ENCODE measurements at places on chromosomes 1 and 21.

DNA sequence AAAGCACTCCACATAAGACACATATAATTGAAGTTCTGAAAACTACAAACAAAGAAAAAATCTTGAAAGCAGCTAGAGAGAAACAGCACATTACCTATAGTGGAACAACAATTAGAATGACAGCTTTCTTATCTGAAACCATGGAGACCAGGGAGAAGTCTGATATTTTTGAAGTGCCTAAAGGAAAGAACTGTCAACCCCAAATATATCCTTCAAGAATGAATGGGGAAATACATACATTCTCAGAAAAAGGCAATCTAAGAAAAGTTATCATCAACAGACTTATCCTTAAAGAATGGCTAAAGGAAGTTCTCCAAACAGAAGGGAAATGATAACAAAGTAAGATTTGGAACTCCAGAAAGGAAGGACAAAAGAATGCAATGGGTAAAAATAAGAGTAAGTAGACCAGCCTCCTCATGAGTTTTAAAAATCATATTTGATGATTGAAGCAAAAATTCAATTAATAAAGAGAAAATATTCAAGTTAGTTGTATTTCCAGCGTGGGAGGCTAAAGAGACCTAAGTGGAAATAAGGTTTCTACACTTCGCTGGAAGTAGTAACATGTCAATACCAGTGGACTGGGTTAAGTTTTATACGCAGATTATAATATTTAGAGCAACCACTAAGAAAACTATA lies 170.8 kb upstream of the SAMSN1 start:
- no peak for DNase-seq

- no peak for DNase-seq
These were observed 538.0 kb upstream of the PLXNA2 start for GRCh38 chr1:208782186-208782585.

DNA sequence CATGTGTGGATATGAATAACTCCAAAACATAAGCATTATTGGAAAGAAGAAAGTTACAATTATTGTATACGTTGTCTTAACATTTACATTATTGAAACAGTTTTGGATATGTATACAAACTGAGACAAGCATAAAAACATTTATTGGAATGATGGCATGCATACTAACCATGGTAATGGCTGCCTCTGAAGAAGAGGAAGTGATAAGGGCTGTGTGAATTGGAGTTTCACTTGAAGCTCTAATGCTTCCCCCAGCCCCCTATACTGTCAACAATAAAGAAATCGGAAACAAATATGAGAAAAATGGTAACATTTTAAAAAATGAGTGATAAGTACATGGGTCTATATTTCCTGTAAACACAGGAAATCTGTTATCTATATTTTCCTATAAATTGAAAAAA lies 367.7 kb upstream of the DPYD start:
- DNase-seq: no peak

DNA sequence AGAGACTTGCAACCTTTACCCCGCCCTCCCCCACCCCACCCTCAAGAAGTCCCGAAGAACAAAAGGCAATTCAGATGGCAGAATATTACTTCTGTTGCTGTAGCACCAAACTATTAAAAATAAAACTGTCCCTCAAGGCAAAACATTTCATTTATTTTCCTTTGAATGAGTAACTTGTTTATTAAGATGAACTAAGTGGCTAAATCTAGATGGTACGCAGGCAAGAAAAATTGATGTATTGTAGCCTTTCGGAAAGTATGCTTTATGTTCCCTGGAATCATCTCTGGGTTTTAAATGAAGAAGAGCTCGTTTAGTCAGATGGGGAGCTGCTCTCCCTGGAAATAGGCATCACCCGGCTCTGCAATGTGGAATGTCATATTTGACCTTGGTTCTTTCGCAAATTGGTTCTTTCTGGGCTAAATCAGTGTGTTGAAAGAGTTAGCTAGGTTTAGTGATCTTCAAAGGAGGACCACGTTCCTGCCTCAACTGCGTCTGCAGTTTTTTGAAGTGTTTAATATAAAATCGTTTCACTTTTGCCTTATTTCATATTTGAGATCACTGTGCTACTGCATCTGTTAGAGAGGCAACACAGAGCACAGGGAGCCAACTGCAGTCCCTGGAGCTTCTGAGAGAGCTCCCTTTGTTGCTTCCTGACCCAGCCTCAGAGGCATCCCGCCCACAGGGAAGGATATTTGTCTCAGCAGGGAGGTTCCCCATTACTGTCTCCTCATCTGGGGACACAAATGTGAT lies 61.8 kb downstream of the KIF26B start:
- DNase-seq: no peak

DNA sequence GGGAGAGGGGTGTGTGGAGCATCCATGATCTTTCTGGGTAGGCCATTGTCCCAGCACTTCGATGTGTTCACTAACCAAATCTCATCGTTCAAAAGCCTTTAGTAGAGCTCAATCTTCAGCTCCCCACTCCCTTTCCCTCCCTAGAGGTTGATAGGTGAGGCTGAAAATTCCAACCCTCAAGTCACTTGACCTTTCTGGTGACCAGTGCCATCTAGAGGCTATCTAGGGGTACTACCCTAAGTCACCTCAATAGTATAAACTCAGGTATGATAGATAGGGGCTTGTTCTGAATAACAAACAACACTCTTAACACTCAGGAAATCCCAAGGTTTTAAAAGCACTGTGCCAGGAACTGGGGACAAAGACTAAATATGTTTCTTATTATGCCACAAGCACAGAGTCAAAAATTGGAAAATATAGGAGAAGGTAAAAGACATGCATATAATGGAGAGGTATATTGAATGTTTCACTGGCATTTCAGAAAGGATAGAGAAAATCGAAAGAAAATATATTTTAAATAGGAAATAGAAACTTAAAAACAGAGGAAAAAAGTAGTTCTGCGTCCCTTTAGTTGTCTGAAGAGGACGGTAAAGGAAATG lies 42.9 kb upstream of the CD53 start:
- DNase-seq: no peak

GRCh38 chr21:45366931-45367401 lies 38.0 kb upstream of the COL18A1 start:
- DNase-seq: no peak

DNA sequence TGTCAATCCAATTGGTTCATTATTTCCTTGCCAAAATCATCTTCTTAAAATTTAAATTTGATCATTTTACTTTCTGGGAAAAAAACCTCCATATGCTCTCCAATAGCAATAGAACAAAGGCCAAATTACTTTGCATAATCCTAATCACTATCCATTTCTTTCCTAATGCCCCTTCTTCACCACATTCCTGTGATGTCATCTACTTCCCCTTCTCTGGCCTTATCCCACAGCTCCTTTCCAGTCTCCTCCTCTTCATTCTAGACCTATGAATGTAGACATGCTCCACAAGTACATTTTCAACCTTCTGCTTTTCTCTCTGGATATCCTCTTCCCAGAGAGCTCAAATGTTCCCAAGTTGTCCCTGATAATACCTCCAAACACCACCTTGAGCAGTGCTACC lies 216.6 kb downstream of the MRPL39 start:
- DNase-seq: no peak

GRCh38 chr1:16117936-16118335 lies 37.9 kb downstream of the EPHA2 start:
- no peak for DNase-seq

GRCh38 chr1:77948841-77949424 lies 29.9 kb downstream of the FUBP1 start:
- peak; percentile 29 for DNase-seq

Measured in left hindlimb (tissue), 1 donor.